ENCODE measurements at places on chromosomes 13 and 19. TPM values are rescaled to one million over a fixed set of nuclear protein-coding genes. Genes with fewer than 3 reads are reported as not detected.

Gene ZNF550
- total RNA-seq, result 3.9 TPM

Gene MEDAG
- total RNA-seq, result 0.36 TPM

Gene RDH8
- total RNA-seq, result 0.31 TPM

Gene IZUMO2
- total RNA-seq, result not detected

Gene C13orf42
- not detected for total RNA-seq

Gene TYROBP
- total RNA-seq, result not detected

Gene SHISA7
- not detected for total RNA-seq

Gene F2RL3
- not detected for total RNA-seq

Gene ETFB
- 268 TPM for total RNA-seq

Gene ZNF560
- total RNA-seq, result not detected

Gene CYP4F11
- total RNA-seq, result 4.6 TPM

Gene PLVAP
- not detected for total RNA-seq

Gene C19orf38
- not detected for total RNA-seq

Gene FXYD1
- total RNA-seq, result 0.10 TPM

Gene CCNA1
- 0.32 TPM for total RNA-seq

Gene ZNF530
- 5.4 TPM for total RNA-seq

Gene ELANE
- 0.14 TPM for total RNA-seq

Gene GIPR
- total RNA-seq, result 2.0 TPM

Gene GRK1
- 0.19 TPM for total RNA-seq

Gene PPM1N
- 6.2 TPM for total RNA-seq

Gene KLK10
- 0.33 TPM for total RNA-seq

Gene SIGLEC14
- 0.15 TPM for total RNA-seq

Gene PEAK3
- total RNA-seq, result 0.22 TPM

Gene KLK13
- total RNA-seq, result 0.15 TPM

Gene GJA3
- total RNA-seq, result 1.1 TPM

Gene MCEMP1
- total RNA-seq, result not detected

Gene ZNF66
- total RNA-seq, result not detected

Gene KCNC3
- total RNA-seq, result 1.5 TPM

Gene ZNF677
- total RNA-seq, result not detected

Gene TMEM145
- 3.0 TPM for total RNA-seq

Gene GPATCH1
- 13.3 TPM for total RNA-seq

Gene TNFSF13B
- 0.41 TPM for total RNA-seq

Gene ARID3A
- total RNA-seq, result 5.6 TPM
